ENCODE measurements at places on chromosomes 13 and 19.

GRCh38 chr13:31957772-31958171 lies 73.8 kb upstream of the FRY start:
- no peak for DNase-seq

DNA sequence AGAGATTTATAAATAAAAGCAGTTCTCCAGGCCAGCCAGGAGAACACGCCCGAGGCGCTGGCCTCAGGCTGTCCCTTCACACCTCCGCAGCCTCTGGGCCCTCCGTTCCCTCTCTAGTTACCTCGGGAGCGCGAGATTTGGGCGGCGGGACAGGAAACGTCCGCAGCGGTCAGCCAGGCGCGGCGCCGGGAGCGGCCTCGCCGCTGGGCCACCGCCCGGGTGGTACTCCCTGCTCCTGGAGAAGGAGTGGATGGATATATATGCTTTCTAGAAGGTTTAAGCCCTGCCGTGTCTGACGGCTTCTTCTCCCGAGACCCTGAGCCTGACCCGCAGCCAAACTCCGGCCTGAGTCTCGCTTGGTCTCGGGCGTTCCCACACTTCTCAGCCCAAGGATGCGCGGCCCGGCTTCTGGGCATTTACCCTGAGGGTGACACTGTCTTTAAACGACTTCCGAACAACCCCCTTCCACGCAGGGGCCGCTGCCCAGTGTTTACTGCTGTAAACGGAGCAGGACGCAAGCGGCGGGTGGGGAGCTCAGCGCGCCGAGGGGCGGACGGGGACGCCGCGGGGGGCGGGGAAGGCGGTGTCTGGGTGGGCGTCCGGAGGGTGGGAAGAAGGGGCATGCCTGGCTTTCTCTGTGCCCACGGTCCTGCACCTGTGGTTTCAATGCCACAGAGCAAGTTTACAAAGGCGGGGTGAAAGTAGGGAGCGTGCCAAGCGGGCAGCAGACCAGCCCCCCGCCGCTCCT lies 2.0 kb upstream of the ZIC2 start:
- no peak for DNase-seq

GRCh38 chr13:45104261-45104660 lies 16.0 kb upstream of the GTF2F2 start:
- DNase-seq = no peak

DNA sequence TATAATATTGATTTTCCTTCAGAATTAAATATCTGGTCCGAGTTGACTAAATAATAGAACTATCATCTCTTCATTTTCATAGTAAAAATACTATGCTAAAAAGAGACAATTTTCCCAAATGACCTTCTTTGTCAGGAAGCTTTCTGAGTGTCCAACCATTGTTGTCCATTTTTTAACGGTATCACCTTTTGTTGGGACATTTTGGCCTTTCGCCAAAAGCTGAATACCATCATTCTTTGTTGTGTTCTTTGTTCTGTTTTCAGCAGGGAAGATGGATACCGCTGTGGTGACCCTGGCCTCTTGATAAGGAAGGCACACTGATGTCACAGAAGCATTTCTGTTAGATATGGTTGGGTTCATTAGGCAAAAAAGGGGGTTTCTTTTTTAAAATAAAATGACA lies 654.4 kb upstream of the GPC6 start:
- DNase-seq = no peak

DNA sequence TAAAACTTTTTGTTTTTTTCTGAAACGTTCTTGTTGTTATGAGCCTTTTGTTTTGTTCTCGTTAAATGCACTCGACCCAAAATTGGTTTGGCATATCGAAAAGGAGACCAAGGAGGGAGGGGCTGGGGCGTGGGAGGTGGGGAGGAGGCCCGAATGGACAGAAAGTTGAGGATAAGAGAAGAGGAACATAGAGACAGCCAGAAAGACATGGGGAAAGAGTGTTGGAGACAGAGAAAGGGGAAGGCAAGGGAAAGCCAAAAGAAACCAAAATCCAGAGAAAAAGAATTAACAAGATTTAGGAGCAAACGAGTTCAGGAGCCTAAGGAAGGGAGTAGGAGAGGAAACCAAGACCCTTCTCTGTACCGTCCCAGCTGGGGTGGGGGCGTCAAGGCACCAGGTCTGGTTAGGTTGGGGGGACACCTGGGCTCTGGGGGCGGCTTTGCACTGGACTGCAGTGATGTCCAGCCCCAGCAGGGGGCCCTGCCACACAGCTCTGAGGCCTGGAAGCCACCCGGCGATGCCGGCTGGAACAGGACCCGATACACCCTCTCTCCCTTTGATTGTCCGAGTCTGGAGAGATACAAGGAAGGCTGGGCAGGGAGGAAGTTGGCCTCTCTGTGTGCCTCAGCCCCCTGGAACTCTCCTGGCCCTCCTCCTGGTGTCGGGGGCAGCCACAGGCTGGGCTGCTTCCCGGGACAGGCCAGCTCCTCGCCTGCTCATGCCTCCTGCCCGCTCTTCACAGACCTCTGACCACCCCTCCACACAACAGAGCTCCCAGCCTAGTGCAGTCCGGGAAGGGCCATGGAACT lies 11.6 kb upstream of the ASF1B start:
- DNase-seq = no peak

DNA sequence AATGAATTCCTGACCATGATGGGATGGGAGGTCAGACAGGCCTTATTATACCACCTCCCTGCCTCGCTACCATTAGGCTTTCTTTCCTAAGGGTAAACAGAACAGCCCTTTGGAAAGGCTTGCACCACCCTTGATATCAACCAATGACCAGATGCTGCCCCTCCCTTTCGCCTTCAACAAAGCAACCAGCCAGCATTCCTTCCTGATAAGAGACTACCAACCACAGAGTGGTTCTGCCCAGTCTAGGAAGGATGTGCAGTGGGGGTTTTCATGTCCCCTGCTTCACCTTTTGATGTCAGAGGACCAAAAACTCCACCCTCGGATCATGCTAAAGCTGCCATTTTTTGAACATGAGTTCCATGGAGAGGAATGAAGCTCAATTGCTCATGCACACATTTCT lies 21.7 kb downstream of the TEX30 start:
- no peak for DNase-seq

All from activated CD4-positive, alpha-beta T cell treated with anti-CD3 and anti-CD28 coated beads, Interleukin-2, amount 50 U/mL, for 24 hours (primary cell).